Stimulated activated CD4-positive, alpha-beta T cell treated with anti-CD3 and anti-CD28 coated beads, Interleukin-1b, Interleukin-23, amount 100 ng/mL, for 1 hour (primary cell): ENCODE measurements at places on chromosomes 3 and 15.

DNA sequence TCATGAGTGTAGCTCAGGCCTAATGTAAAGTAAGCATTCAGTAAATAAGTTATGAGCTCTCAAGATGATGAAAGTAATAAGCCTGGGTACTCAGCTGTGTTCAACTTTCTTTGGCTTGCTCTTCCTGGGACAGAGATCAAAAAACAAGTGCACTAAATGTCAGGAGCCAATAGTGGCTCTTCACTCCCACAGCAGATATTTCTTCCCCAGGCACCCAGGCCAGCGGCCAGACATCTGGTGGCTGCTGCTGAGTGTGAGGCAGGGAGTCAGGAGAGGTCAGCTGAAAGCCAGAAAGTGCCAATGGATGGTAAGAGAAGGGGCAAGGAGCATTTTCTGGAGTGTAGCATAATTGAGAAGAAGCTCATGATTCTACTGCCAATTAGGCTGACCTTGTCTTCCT, 18.2 kb upstream of the ITGA11 start:
- no peak for DNase-seq

GRCh38 chr15:55786341-55786740, 43.4 kb upstream of the PRTG start:
- DNase-seq: no peak

DNA sequence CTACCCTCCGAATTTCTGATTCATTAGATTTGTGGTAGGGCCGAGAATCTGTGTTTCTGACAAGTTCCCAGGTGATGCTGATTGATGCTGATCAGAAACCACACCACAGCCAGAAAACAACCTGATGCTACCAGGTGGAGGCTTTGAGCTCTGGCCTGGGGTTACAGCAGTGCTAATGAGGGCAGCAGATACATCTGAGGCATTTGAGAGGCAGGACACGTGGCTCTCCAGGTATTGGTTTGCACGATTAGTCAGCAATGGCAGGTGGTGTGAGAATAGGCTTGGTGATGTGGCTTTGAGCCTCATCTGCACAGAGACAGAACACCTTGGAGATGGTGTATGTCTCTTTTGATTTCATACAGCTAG, 78.8 kb upstream of the THBS1 start:
- no peak for DNase-seq

DNA sequence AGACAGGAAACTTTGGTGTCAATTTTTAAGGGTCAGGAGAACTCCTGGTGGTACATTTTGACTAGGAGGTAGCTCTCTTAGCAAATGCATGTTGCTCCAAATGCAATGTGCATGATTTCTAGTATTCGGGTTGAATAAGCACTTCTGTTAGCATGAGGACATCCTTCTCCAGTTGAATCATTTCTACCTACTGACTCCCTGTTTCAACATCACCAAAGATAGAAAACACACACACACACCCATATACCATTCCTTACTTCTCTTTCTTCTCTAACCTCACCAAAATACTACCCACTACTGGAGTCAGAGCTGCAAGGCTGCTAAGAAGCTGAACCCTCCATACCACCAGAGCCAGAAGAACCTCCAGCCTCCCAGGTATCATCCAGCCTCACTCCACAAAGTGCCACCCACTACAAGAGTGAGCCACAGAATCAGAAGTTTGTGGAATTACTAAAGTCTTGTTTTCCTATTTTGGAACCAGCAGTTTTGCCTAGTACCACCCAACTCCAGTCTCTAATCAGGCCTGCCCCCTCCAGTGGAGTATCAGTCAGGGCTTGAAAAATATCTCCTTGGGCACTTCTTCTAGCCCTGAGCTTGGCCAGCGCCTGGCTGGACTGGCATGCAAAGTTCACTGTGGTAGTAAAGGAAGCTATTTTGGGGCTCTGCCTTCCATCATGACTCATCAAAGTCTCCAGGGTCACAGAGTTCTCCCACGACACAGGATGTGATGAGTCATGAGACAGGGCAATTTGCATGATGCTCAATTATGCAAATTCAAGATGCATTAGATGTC, 110.3 kb downstream of the CYP19A1 start:
- DNase-seq: no peak

DNA sequence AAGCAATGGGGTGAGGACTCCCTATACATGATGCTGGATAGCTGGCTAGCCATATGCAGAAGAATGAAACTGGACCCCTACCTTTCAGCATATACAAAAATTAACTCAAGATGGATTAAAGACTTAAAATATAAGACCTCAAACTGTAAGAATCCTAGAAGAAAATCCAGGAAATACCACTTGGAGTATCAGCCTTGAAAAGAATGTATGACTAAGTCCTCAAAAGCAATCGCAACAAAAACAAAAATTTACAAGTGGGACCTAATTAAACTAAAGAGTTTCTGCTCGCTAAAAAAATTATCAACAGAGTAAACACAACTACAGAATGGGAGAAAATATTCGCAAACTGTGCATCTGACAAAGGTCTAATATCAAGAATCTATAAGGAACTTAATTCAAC, 94.3 kb downstream of the XRN1 start:
- DNase-seq: no peak

DNA sequence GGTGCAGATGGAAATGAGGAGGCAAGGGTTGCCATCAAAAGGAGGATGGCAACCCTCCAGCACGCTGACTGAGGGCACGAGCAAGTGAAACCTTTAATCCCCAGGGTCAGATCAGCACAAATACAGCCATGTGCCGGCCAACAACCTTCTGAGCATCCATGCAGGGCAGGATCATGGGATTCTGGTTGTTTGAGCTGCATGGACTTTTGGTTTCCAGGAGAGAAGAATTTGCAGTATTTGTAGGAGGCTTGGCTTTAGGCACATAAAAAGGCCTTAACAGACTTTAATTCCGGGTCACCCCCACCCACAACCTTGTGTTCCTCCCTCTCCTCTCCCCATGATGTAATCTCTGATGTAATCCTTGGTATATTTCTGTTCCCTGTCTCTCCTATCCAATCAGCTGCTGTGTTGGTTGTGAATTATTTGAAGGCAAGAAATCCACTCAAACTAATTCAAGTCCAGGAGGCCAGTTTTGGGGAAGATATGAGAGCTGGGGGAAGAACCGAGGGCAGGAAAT, 254.3 kb downstream of the SHQ1 start:
- no peak for DNase-seq

DNA sequence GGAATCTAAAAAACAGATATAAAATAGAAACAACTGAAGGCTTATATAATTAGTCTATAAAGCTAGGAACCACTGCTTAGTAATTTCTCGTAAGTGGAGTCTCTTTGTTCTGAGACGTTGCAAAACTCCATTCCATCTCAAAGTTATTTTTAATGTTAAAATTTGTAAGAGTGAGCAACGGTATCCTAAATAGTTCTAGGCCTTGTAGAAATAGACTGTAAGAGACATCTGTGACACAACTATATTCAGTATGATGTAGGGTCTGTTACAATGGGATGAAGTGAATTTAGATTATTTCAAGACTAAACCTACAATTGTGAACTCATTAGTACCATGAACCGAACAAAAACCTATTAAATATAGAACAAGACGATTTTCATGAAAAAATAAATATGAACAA, 57.2 kb downstream of the UBE3A start:
- DNase-seq: no peak

DNA sequence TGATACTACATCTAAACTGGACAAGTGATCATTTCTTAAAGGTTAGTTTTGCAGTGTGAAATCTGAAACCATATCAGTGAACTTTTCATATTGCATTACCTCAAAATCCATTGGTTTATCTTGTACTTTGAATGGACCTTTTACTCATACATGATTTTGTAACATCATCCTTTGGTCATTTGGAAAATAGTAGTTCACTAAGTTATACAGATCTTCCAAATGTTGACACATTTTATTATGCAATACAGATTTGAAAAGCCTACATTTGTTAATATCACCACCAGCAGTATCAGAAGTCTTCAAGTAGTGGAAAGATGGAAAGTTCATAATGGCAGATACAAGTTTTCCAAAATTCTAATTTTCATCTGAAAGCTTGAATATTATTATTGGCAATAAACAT, 64.0 kb upstream of the CDV3 start:
- no peak for DNase-seq

GRCh38 chr3:69212411-69213160, 90.2 kb upstream of the LMOD3 start:
- no peak for DNase-seq

DNA sequence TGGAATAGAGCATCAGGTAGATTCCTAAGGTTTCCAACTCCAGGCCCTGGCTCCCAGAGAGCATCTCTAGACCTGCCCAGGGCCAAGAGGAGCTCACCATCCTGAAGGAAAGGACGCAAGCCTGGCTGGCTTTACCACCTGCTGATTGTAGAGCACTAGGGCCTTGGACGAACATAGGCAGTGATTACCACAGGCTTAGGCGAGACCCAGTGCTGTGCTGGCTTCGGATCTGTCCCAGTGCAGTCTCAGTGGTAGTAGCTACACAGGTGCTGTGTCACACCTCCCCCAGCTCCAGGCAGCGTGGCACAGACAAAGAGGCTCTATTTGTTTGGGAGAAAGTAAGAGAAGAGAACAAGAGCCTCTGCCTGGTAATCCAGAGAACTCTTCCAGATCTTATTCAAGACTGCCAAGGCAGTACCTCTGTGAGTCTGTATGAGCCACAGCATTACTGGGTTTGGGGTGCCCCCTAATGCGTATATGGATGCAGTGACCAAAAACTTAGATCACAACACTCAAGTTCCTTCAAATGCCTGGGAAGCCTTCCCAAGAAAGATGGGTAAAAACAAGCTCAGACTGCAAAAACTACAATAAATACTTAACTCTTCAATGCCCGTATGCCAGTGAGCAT, 25.4 kb downstream of the ISG20 start:
- DNase-seq: no peak

- DNase-seq: no peak
These were observed 33.7 kb downstream of the HGD start for GRCh38 chr3:120648290-120648689.

GRCh38 chr3:139778682-139779233, 101.0 kb upstream of the NMNAT3 start:
- DNase-seq: no peak

DNA sequence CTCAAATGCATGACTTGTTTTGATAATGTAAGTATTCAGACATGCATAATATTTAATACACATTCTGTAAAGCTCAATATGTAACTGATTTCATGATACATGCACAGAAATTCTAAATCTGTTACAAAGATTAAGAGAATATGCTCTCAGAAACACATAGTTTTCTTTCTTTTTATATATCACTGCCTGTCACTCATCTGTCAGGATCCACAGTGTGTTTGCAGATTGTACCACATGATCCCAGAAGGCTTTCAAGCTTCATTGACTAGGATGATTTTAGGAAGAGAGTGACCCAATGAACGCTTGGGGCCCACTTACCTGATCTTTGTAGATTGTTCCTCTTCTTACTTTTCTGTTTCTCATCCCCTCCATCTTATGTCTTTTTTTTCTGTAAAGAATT, 261.9 kb downstream of the CACNA2D3 start:
- no peak for DNase-seq

DNA sequence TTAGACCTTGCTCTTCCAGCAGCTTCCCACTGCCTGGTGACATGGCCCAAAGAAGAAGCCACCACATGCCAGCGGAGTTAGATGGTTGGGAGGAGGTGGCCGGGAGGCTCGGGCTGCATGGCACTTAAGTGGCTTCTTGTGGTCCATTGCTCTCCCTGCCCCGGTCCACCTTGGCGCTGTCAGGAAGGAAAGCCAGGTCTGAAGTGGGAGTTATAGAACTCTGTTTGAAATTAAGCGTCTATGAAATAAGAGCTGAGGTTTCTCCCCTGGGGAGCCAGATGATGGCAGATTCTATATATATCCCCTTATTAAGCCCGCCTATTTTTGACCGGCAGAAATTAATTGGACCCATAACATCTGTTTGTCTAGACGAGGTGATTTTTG, 61.2 kb downstream of the ITGA11 start:
- DNase-seq: no peak

GRCh38 chr15:25738171-25738965, 124.8 kb downstream of the ATP10A start:
- no peak for DNase-seq

DNA sequence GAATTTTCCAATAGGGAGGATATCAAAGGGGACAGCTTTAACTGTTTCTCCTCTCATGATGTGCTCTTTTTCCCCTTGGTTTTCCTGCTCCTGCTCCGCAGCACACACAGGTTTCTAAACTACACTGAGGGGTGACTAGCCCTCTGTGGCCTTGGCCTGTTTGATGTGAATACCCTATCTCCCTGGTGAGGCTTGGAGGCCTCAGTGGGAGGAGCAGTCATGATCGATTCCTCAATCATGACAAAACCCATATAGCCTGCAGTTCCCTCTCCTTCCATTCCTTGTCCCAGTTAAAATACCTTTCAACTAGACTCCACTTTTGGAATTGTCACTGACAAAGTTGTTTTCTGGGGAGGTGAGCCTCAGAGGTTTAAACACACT, 24.0 kb upstream of the USP3 start:
- no peak for DNase-seq

- no peak for DNase-seq
These were observed 18.2 kb downstream of the FAN1 start for GRCh38 chr15:30921781-30922479.

- DNase-seq: no peak
These were observed 18.3 kb upstream of the FOXP1 start for GRCh38 chr3:71601811-71602210.

DNA sequence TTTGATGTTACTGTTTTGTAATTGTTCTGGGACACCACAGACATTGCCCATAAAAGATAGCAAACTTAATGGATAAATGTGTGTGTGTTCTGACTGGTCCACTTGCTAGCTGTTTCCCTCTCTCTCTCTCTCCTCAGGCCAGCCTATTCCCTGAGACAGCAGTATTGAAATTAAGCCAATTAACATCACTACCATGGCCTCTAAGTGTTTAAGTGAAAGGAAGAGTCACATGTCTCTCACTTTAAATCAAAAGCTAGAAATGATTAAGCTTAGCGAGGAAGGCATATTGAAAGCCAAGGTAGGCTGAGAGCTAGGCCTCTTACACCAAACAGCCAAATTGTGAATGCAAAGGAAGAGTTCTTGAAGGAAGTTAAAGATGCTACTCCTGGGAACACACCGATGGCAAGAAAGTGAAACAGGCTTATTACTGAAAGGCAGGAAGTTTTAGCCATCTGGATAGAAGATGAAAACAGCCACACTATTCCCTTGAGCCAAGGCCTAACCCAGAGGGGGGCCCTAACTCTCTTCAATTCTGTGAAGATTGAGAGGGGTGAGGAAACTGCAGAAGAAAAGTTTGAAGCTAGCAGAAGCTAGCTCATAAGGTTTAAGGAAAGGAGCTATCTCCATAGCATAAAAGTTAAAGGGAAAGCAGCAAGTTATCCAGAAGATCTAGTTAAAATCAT, 295.1 kb downstream of the CHST2 start:
- DNase-seq: no peak

- no peak for DNase-seq
These were observed 239.9 kb upstream of the TTC14 start for GRCh38 chr3:180362081-180362480.

DNA sequence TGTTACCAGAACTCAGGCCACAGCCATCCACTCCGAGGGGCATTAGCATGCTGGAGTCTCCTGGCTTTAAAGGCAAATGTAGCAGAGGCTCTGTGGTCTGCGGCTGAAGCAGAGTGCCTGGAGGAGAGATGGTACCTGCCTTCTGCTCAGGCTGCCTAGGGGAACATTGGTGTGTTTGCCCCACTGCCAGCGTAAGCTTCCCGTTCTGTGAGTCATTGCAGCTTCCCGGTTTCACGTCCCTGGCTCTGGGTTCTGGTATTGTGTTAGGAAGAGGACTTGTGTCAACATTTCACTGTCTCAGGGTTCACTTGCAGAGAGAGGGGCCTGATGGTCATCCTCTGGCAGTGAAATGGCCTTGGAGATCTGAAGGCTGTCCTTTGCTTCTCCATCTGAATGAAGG, 1.8 kb downstream of the GASK1A start:
- no peak for DNase-seq
